ENCODE measurements at places on chromosomes 11 and 22.

DNA sequence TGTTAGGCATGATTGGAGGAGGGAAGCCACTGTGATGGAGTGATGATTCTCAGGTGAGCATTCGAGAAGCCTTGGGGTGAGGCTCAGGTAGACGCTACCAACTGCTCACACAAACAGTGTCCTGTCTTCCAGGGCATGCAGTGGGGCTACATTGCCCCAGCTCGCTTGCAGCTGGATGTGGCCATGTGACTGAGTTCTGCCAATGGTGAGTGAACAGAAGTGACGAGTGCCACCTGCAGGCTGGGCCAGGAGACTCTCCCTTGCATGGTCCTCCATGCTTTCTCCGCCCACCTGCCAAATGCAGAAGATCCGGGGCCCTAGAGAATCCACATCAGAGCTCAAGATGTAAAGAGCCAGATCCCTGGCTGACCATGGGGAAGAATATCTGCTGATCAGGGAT is 195.9 kb downstream of the BCR start:
- no peak for DNase-seq

DNA sequence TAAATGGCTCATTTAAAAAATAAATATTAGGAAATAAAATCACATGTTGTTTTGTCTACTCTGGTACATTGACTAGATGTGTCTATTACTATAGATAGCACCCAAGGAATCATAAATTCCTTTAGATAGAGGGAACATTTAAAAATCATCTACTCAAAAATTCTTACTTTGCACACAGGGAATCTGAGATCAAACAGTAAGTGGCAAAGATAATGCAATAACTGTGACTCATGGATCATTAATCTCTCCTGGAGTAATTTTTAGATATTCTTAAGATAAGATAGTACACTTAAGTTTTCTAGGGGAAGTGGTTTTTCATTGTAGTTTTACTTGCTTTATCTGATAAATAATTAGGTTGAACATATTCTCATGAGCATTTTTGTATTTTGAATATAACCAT is 468.9 kb downstream of the LUZP2 start:
- no peak for DNase-seq

- no peak for DNase-seq
Measured at GRCh38 chr11:75158696-75159150, 7.8 kb downstream of the SLCO2B1 start.

DNA sequence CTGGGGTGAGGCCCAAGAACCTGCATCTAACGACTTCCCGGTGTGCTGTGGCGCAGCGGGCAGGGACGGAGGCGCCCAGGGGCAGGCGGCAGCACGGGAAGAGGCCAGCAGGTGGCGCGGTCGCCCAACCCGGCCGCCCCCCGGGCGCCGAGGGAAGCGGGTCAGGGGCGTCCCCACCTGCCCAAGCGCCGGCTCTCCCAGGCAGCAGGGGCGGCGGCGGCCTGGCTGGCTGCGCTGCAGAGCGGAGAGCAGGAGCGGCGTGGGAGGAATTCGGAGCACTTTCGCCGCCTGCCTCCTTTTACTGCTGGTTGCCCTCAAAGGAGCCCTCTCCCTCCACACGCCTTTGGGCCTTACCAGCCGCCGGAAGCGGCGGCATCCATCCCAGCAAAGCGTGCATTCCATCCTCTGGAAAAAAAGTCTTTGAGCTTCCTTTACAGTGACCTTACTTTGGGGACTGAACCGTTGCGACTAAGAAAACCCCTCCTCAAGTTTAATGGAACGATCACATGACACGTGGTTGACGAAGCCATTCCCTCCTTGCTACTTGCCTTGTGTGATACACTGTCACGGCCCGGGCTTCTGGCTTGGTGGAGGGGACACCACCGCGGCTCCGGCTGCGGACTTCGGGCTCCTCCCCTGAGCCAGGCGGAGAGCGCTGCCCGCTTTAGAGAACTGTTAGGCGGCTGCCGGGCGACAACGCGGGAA is 106.8 kb upstream of the CLMP start:
- no peak for DNase-seq

GRCh38 chr11:121023848-121024751 is at the start of gene TBCEL:
TSS of gene TBCEL (plus strand) at chr11:121024102. CDS start at chr11:121045691, 21,589 bp downstream.
- DNase-seq: peak; percentile 94

- no peak for DNase-seq
Measured at GRCh38 chr11:71188886-71189767, 63.2 kb downstream of the SHANK2 start.

DNA sequence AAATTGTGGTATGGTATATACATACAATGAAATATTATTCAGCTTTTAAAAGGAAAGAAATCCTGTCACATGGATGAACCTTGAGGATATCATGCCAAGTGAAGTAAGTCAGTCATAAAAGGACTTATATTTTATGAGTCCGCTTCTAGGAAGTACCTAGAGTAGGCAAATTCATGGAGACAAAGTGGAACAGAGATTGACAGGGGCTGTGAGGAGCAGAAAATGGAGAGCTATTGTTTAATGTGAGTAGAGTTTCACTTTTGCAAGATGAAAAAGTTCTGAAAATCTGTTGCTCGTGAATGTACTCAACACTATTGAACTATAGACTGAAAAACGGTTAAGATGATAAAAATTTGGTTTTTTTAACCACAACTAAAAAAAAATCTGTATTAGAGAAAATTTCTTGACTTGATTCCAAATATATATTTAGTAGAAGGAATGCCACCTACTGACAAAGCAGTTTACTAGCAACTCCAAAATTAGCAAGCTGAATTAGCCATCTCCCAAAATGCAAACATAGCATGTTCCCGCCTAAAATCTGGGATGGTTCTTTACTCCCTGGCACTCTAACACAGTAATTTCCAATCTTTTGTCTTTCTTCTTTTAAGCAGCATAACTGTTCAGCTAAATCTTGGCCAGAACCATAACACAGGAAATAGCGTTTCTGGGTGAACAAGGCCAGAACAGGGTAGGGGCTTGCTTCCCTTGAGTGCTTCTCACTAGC is 1.5 kb downstream of the UFD1 start:
- no peak for DNase-seq

DNA sequence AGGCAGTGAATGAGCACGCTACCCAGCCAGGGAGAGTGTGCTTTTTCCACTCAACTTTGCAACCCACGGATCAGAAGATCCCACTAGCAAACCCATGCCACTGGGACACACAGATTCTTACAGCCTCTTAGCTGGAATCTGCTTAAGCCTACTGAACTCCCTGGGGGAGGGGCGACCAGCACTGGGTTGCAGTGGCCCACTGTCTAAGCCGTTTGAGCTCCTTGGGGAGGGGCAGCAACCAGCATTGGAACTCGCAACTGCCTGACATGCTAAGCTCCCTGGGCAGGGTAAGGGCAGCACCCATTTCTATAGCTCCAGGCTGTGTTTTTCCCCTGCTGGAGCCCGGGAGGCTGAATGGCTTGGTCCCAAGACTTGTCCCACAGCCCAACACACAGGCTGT is 99.6 kb downstream of the FAM168A start:
- DNase-seq: no peak

DNA sequence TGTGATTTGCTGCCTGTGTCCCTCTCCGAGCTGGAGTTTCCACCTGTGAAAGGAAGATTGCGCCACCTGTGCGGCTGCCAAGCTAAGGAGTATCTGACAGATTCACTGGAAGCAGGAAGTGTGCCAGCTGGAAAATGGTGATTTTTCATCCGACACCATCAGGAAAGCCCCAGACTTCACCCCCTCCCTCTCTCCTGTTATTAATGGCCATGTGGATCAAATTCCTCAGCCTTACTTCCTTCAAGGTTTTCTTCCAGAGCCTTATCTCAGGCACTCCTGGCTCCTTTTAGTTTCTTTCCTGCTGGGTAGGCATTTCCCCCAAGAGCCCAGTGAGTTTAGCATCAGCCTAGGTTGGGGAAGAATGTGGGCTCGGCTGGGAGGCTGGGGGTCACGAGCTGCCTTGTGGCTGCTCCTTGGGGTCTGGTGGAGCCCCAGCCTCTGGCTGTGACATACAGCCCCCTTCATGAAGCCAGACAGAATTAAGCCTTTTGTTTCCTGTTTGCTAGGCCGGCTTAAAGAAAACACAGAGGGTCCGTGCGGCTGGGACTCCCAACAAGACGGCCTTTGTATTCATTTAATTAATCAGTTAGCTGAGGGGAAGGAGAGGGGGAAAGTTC is 37.1 kb downstream of the PKNOX2 start:
- DNase-seq: no peak

DNA sequence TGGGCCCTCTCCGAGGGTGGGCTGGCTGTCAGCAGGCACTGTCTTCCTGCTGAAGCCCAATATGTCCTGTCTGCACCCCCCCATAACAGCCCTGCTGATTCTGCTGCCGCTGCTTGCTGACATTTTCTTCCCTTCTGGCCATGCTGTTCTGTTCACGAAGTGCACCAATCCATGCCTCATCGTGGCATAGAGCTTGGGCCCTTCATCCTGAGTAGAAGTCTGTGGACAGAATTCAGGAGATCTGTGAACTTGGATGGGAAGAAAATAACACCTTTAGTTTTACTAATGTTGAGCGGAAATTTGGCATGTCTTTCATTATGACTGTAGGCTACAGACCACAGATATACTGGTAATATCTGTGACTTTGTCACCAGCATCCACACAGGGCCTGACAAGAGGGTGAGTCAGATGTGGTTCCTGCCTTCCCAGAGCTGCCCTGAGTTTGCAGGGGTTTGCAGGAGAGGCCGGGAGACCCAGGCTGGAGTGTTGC is 14.1 kb upstream of the KIAA0930 start:
- DNase-seq: no peak

- DNase-seq: no peak
Measured at GRCh38 chr11:133939558-133939957, 17.2 kb downstream of the IGSF9B start.

DNA sequence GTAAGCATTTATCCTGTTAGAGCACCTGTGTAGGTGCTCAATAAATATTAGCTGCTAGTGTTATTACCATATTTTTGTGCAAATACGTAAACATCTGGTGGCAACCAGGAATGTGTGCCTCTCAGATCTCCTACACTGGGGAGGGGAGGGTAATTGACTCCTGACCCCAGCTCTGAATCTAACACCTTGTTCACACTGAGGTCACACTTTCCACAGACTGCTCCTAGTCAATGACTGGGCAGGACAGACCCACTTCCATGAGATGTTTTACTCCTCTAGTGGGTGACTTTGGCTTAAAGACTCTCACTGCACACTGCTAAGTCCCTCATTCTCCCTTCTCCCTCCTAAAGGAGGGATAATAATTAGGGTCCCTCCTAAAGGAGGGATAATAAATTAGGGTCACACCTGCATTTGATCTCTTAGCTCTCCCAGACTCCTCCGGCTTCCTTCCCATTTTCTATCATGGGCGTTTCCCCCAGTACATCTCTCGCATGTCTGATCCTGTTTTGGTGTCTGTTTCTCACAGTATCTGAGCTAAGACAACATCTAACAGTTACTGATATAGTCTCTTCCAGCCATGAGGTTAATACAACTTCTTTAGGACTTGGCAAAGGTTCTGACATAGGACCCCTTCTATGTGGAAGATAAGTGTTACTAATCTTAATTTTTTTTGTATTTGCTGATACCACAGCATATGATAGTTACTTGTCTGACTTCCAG is 8.0 kb downstream of the CSTPP1 start:
- no peak for DNase-seq
